Activated naive CD4-positive, alpha-beta T cell treated with anti-CD3 and anti-CD28 coated beads, Interleukin-2, amount 50 U/mL, for 72 hours (primary cell): ENCODE measurements at places on chromosomes 2 and 18. TPM values are rescaled to one million over a fixed set of nuclear protein-coding genes. Genes with fewer than 3 reads are reported as not detected.

Gene DDX18
- total RNA-seq: 114 TPM

Gene MAP2
- total RNA-seq: 0.33 TPM

Gene KLHL30
- total RNA-seq: not detected

Gene NR4A2
- total RNA-seq: 134 TPM

Gene RAB27B
- total RNA-seq: 0.14 TPM

Gene RNF25
- total RNA-seq: 22.9 TPM

Gene GKN1
- total RNA-seq: not detected

Gene PCARE
- not detected for total RNA-seq

Gene PRKAG3
- not detected for total RNA-seq

Gene MAP3K19
- total RNA-seq: 0.64 TPM

Gene HAAO
- total RNA-seq: 3.1 TPM

Gene CDCA7
- total RNA-seq: 82.5 TPM

Gene OTOS
- not detected for total RNA-seq

Gene DCC
- not detected for total RNA-seq

DNA sequence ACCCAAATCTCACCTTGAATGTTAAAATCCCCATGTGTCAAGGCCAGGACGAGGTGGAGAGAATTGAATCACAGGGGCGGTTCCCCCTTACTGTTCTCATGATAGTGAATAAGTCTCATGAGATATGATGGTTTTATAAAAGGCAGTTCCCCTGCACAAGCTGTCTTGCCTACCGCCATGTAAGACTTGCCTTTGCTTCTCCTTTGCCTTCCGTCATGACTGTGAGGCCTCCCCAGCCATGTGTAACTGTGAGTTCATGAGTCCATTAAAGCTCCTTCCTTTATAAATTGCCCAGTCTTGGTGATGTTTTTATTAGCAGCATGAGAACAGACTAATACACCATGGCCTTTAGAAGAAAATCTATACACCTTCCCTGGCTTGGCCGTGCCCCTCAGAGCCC, 7.4 kb upstream of the MBP start:
- no peak for DNase-seq

DNA sequence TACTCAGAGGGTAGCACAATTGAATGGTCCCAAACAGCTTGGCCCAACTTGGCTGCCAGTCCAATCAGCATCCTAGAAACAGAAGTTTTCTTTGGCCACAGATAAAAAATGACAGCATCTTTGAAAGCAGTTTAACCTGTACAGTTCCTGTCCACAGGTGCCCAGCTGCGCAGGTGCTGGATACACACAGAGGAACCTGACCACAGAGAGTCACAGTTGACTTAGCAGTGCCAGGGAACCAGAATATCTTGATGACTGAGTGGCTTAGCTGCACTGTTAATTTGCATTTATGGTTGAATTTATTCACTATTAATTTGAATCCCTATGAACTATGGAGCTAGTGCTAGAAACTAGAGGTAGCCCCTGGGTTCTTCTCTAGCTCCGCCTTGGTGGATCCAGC, 93.7 kb downstream of the TPGS2 start:
- no peak for DNase-seq

DNA sequence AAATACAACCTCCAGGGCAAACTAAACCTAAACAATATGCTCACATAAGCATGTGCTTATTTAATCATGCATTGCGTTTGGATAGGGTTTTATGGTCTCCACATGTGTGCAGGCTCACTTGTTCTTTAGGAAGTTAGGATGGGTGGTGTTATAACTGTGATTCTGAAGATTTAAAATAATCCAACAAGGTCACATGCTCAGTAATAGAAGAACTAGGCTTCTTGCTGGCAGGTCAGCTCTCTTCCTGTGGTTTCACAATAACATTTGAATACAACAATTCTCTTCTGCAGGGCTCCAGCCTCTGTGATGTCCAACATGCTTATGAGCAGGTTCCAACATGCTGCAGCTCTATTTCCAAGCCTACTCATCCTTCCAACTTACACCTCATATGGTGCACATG, 84.0 kb downstream of the MYL12B start:
- DNase-seq: no peak

DNA sequence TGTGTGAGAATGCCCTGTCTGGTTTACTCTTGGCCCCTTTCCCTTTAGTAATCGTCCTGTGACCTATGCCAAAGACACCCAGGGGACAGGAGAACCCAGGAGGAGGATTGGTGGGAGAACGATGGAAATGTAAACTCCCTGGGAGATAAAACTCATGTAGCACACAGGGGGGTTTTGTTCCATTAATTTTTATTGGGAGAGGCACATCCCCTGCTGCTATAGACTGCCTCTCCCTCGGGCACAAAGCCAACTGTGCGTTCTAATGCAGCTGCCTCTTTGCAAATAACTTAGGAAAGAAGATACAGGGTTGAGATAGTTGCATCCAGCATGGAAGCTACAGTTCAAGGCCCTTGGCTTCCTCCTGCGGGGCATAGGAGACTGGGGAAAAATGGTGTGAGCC, 489.6 kb downstream of the SLC4A3 start:
- DNase-seq: no peak

- no peak for DNase-seq
Measured at GRCh38 chr18:68638613-68639012, 76.3 kb downstream of the TMX3 start.

GRCh38 chr2:205681401-205682238, 681 bp upstream of the NRP2 start:
- no peak for DNase-seq

- DNase-seq: peak; percentile 65
Measured at GRCh38 chr2:47905386-47906156, 727 bp downstream of the FBXO11 start.

- no peak for DNase-seq
Measured at GRCh38 chr2:201996679-201997314, 36.9 kb upstream of the FZD7 start.

- no peak for DNase-seq
Measured at GRCh38 chr2:170571612-170572011, 143.5 kb upstream of the SP5 start.

DNA sequence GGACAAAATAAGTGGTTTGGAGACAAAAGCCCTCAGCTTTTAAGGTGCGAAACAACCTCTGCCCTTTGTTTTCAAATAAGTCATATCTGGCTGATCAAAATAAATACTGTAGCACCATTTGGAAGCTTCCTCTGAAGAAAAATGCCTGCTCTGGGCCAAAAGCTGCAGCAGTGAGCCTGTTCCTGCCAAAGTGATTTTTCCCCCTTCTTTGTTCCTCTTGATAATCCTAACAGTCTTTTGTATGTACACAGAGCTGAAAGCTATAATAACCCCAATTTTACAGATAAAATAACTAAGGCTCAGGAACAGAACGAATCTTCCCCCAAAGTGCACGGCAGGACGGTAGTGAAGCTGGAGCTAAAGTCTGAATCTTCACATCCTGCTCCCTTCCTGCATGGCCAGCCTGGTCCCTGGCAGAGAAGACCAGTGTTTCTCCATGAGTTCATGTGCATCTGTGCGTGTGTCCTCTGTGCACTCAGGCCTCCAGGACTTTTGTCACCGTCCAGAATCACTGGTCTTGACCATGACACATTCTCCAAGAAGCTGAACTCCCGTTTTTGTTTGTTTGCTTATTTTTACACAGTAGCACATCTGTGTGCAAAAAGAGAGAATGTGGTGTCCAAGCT, 2114.1 kb upstream of the PIK3C3 start:
- DNase-seq: no peak

DNA sequence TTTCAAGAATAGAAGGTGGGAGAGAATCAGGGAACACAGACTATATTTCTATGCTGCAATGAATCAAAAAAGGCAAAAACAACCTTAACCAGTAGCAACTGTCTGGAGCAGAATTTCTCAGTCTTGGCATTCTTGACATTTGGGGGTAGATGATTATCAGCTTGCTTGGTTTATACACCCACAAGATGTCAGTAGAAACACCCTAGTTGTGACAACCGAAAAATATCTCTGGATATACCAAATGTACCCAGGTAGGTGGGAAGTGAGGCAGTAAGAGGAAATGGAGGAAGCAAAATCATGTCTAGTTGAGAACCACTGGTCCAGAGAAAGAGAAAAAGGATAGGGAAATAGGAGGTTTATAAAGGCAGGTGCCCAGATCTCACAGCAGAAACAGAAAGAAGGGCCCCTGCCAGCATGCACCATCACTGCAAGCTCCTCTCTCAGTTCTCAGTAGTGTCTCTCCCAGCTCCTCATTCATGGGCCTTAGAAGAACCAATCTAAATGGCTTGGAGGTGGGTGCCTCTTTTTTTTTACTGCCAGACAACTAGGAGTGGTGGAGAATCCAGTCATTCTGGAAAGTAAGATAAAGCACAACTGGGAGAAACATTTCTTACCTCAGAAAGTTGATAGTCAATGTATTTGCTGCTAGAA, 50.4 kb downstream of the MBD2 start:
- DNase-seq: no peak

DNA sequence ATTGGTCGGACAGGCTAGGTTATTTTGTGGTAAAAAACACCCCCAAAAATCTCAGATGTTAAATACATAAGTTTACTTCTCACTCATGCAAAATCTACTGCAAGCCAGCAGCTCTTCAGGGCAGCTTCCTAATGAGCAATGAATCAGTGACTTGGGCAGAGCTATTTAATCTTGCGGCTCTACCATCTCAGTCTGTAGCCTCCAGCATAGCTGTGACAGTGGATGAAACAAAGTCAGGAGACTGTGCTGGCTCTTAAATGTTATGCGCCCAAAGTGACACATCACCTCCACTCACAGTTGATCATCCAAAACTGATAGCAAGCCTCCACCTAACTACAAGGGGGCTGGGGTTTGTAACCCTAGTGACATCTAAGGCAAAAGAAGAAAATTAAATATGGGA, 571.9 kb downstream of the METTL4 start:
- no peak for DNase-seq

DNA sequence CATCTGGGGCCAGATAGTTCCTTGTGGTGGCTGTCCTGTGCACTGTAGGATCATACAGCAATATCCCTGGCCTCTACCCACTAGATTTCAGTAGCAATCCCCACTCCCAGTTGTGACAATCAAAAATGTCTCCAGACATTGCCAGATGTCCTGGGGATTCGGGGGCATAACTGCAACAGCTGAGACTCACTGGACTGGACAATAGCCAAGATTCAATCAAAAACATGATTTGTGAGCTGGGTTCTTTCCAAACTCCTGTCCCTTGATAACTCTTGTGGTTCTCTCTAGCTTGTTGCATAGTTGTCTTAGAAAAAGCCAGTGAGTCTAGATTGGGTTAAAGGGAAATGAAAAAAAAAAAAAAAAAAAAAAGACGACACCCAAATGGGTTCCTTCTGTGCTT, 293.4 kb downstream of the CELF4 start:
- no peak for DNase-seq

DNA sequence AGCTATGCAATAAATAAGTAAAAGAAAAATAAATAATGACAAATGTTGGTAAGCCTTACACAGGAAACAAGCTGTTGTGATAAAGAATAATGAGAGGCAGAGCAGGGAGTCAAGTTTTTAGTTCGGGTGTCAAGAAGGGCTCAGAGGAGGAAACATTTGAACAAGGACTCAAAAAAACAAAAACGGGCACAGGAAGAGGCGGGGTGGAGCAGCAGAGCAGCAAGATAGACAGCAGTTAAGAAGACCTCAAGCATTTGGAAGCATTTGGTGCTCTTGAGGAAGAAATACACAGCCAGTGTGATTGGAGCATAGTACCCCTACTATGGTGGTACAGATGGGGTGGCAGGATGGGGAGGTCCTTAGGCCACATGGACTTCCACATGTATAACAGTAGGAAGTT, 2.8 kb downstream of the TMEM169 start:
- DNase-seq: no peak

- peak; percentile 42 for DNase-seq
Measured at GRCh38 chr2:20618886-20619521, 31.9 kb downstream of the HS1BP3 start.

- DNase-seq: no peak
Measured at GRCh38 chr2:102069311-102069974, 73.1 kb upstream of the IL1R1 start.

- peak; percentile 80 for DNase-seq
Measured at GRCh38 chr2:159904127-159904958, 106.3 kb upstream of the CD302 start.

DNA sequence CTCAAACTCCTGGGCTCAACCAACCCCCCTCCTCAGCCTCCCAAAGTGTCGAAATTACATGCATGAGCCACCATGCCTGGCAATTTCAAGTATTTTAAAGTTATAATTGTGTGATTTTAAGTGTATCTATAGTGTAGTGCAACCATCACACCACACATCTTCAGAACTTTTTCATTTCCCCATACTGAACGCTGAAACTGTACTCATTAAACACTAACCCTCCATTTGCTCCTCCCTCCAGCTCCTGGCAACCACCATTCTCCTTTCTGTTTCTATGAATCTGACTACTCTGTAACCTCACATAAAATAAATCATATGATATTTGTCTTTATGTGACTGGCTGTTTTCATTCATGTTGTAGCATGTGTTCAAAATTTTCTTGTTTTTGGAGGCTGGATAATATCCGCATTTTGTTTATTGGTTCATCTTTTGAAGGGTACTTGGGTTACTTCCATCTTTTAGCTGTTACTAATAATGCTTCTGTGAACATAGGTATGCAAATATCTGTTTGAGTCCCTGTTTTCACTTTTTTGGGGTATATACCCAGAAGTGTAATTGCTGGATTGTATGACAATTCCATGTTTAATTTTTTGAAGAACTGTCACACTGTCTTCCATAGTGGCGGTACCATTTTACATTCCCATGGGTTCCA, 188.2 kb downstream of the PLCL1 start:
- no peak for DNase-seq

- DNase-seq: no peak
Measured at GRCh38 chr18:9969247-9969646, 55.4 kb downstream of the VAPA start.

DNA sequence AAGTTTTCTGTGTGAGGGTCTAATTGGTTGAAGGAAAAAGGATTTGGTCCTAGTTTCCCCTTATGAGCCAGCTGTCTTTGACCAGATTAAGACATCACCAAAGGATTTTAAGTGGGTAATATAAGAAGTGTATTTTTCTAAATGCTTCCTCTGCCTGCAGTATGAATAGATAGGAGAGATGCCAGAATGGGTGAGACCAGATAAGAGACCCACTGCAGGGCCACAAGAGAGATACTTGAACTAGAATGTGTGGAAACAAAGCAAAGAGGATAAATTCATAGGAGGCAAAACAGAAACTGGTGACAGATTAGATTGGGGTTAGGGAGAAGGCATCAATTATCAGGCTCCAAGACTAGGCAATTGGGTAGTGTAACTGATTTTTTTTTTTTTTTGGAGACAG, 1.1 kb upstream of the HDHD2 start:
- no peak for DNase-seq

- DNase-seq: no peak
Measured at GRCh38 chr18:52553441-52553840, 213.4 kb downstream of the DCC start.

DNA sequence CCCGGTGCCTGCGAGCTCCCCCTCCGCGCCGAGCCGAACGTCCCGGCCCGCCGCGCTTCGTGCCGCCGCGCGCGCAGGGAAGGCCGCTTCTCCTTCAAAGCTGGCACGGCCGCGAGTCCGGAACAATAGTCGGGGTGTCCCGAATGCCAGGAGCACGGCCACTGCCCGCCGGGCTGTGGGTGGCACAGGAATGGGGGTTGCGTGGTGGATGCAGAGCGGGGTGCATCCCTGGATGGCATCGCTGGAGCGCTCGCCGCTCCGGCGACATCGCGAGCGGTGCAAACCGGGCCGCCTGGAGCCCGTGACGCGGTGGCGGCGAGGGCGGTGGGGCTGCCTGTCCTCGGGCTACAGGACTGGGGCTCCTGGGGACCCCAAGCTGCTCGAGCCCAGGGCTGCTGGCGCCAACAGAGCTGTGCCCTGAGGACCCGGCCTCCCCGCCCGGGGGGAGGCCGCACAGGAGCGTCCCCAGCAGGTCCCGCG, 1.1 kb upstream of the SATB2 start:
- no peak for DNase-seq

GRCh38 chr2:69546646-69547045, 96.9 kb downstream of the AAK1 start:
- no peak for DNase-seq
